H9 (cell line): ENCODE measurements at places on chromosomes 4 and X.

GRCh38 chr4:71689822-71690221 lies 94.1 kb downstream of the GC start:
- no peak for DNase-seq

GRCh38 chr4:136383082-136383481 lies 1149.2 kb downstream of the PCDH18 start:
- DNase-seq, result no peak

GRCh38 chr4:53055716-53056403 lies 193.7 kb downstream of the RASL11B start:
- DNase-seq, result no peak

DNA sequence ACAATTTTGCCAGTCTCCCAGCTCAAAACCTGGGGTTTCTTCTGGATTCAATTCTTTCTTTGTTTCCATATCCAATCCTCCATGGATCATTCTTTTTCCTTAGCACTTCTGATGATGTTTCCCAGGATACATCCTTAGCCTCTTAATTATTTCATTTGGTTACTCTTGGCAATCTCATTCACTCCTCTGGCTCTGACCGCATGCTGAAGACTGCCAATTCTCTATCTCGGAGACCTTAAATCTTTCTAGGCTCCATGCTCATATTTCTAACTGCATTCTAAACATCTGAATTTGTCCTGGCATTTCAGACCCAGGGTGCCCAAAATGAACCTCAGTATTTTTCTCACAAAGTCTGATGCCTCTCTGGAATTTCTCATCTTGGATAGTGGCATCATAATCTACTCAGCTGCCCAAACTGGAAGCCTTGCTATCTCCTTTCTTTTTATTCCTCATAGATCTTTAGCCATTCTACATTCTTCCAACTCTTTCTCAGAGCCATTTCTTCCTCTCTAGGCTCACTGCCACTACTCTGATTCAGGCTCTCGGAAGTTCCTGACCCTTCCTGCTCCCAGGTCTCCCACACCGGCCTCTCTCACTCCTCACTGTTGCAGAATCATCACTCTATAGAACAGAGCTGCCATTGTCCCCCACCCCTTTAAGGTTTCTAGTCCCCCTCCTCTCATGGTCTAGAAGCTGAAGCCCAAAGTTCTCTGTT lies 290.2 kb downstream of the CAMK2D start:
- no peak for DNase-seq

DNA sequence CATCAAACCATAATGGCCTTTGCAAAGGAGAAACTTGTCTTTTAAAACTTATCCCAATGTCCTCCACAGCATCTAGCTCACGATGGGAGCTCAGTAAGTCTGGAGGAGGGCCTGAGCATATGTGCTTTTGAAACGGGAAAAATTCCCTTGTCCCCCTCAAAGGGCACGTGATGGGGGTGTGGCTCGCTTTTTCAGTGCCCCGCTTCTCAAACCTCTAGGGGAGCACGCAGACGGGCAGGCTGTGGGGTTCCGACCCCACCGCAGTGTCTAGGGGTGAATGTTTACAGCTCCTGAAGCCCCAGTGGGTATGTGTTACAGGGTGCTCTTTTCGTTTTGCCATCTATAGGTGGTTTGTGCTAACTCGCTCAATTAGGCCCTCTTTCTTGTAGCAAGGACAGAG lies 31.2 kb downstream of the SLITRK2 start:
- DNase-seq, result no peak

- DNase-seq, result no peak
These were observed 28.9 kb upstream of the CAMK2D start for GRCh38 chr4:113790478-113790877.

GRCh38 chrX:16711893-16712547 lies 449 bp downstream of the CTPS2 start:
- DNase-seq, result peak; percentile 46

GRCh38 chr4:19969492-19969891 lies 282.2 kb upstream of the SLIT2 start:
- DNase-seq, result no peak

- DNase-seq, result no peak
These were observed 74.4 kb downstream of the CASP3 start for GRCh38 chr4:184574861-184575260.

DNA sequence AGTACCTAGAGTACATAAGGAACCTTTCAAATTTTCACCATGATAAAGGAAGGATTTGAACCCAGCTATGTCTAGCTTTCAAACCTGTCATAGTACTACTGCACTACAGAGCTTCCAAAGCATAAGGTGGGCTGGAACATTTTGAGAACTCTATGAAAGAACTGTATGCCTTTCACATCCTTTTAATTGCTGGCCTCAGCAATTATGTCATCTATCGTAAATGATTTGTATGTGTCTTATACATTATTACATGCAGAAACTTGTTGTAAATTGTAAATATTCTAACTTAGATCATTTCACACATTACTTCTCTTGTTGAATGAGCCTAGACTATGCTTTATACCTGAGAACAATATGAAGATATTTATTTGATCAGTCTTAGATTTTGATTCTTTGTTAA lies 220.7 kb downstream of the HEPH start:
- DNase-seq, result no peak
